ENCODE measurements at places on chromosomes 13 and 19.

DNA sequence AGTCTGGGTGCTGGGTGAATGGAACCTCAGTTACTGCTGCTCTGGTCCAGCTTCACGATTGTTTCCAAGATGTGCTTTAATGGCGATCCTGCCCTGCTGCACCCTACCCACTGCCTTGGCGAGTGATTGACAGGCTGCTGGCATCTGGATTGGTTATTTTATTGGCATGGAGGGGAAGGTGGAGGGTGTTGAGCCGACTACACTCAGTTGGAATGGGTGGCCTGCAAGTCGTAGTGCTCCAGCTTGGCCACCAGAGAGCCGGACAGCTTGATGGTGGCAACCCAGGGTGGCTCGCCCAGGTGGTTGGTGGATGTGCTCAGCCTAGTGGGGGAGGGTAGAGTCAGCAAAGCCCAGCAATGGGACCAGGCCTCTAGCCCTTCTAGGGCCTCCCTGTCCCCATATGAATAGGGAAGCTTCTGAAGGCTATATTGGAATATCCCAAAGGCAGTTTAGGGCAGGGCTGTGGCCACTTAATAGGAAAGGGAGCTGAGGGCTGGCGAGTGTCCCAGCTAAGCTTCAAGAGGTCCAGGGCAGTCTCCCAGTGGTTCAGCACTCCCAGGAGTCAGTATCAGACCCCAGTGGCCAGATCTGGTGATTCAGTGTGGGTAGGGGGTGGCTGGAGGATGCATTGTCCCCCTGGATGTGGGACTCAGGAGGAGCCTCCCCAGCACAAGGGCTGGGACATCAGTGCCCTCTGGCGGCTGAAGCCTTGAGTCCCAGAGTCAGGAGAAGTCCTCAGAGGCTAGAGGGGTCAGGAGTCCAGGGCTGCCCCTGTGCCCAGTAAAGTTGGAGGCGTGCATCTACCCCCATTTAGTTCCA, 3.4 kb downstream of the GGN start:
- no peak for DNase-seq

DNA sequence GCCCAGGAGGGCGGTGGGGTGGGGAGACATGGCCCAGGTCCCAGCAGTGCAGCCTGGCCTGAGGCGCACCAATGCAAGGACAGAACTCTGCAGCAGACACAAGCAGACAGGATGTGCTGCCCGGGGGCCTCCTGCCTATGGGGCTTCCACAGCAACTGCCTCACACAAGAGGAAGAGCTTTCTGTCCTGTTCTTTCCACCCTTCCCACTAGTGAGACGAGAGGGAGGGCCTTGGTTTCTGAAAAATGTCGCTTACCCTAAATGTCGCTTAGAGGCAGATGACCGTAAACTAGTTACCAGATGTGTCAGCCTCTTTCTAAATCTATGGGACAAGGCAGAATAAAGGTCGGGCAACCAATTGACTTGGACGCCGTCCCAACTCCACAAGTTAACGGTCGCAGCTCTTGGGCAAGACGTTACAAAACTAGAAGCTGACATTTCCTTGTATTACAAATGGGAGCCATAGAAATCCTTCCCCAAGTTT, at the start of gene LAIR1:
Gene LAIR1, minus strand, starts transcription at position 157 of the 483 bp plus-strand sequence. Its CDS starts 127 bp downstream, at position 30.
- DNase-seq: no peak

DNA sequence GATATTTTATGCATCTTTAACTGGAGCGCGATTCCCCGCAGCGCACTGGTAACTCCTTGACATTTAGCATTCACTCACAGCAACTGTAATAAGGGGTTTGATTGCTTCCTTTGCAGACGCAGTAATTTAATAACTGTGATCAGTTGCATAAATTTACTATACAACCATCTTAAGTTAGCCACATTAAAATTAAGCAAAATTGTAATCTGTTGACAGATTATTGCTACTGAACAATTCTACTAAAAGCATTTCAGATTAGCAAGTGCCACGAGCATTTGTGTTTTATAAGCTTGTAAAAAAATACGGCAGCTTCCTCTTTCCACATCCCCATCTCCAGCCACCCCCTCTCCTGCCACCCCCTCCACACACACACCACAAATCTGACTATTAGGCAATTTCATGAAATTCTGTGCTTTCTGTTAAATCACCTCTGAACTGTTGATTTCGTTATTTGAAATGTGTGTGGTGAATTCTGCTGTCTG, 44.4 kb downstream of the TSHZ3 start:
- no peak for DNase-seq

DNA sequence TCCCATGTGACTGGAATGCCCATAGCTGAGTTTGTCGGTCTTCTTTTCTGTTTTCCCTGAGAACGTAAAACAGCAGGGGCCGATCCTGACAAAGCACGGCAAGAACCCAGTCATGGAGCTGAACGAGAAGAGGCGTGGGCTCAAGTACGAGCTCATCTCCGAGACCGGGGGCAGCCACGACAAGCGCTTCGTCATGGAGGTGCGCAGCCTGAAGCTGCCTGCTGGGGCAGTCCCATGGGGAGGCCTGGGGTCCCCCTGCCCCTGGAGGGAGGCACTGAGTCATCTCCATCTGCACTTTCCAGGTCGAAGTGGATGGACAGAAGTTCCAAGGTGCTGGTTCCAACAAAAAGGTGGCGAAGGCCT, 18.2 kb upstream of the QTRT1 start:
- no peak for DNase-seq

DNA sequence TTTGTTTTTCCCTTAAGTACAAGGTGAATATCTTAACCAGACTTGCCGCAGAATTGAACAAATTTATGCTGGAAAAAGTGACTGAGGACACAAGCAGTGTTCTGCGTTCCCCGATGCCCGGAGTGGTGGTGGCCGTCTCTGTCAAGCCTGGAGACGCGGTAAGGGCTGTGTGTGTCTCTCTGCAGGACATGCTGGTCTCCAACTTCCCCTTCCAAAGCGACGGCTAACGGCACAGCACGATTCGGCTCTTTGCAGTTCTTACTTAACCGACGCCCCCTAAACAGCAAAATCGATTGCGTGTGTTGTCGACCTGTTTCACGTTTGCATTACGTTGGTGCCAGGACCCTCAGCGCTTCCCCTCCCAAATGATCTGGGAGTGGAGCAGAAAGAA, 73.2 kb downstream of the GGACT start:
- DNase-seq: no peak

- DNase-seq: no peak
Observed at GRCh38 chr13:113126265-113127150, 3.9 kb downstream of the F10 start.

- no peak for DNase-seq
Observed at GRCh38 chr13:50168786-50169185, 153.5 kb downstream of the KCNRG start.

DNA sequence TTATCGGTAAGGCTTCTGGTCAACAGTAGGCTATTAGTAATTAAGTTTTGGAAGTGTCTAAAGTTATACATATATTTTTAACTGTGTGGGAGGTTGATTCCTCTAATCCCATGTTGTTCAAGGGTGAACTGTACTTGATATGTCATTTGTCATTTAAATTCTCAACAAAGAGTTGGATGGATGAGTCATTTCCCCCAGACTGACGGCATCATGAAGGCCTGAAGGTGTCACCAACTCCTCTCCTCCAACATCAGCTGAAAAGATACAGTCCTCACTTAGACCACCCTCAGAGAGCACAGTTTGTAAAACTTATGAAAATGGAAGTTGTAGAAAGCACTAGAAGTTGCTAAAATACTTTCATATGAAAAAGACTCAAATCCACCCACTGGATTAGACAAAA, 48.8 kb downstream of the DCLK1 start:
- no peak for DNase-seq

DNA sequence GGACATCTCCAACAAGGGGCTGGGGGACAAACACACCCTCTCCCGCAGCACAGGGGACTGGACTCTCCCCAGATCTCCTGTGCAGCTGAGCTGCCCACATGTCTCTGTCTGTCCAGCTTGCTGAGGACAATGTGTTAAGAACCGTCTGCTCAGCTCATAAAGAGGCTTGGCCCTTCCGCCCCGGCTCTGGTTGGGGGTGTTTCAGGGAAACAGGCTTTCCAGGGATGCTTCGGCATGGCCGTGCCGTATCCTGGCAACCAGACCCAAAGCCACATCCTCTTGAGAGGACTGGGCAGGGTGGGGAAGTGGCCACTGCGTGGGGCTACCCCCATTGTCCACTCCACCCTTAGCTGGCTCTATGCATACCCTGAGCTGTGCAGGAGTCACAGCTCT, 41.1 kb upstream of the CHST8 start:
- DNase-seq: no peak

DNA sequence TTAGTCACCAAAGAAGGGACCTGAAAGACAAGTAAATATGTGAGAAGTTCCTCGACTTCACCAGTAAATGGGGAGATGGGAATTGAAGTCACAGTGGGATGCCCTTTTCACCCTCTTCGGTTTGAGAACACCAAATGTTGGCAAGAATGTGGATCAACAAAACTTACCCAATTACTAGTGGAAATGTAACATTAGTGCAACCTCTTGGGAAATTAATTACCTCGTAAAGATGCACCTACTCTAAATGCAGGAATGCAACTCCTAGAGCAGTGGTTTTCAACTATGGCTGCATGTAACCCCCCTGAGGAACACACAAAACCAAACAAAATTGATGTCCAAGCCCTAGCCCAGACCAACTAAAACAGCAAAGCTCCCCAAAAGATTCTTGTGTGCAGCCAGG, 78.1 kb downstream of the LNX2 start:
- no peak for DNase-seq

DNA sequence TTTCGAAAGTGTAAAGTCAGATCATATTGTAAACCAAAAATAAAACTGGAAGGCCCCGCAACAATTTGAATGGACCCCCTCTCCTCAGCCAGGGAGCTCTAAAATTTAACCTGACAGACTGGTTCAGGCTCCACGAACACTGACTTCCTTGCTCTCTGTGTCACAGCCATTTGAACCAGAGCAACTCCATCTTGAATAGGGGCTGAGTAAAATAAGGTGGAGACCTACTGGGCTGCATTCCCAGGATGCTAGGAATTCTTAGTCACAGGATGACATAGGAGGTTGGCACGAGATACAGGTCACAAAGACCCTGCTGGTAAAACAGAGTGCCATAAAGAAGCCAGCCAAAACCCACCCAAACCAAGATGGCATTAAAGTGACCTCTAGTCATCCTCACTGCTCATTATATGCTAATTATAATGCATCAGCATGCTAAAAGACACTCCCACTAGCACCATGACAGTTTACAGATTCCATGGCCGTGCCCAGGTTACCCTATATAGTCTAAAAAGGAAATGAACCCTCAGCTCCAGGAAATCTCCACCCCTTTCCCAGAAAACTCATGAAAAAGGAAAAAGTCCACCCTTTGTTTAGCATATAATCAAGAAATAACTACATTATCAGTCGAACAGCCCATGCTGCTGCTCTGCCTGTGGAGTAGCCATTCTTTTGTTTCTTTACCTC, 43.1 kb downstream of the RFXAP start:
- DNase-seq: no peak

DNA sequence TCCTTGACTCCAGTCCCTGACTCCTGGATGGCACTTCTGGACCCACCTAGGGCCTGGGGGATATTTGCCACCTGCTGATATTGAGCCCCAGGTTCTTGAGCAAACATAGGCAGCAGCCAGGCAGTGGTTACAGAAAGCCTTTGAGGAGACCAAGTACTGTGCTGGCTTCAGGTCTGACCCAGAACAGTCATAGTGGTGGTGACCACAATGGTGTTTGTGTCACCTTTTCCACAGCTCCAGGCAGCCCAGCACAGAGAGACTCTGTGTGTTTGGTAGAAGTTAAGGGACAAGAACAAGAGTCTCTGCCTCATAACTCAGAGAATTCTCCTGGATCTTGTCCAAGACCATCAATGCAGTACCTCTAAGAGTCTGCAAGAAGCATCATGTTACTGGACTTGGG, 14.6 kb upstream of the CLC start:
- DNase-seq: no peak

- DNase-seq: no peak
Observed at GRCh38 chr13:95235974-95236373, 65.3 kb downstream of the ABCC4 start.

GRCh38 chr13:44271031-44271455, 102.6 kb upstream of the SERP2 start:
- DNase-seq: no peak

DNA sequence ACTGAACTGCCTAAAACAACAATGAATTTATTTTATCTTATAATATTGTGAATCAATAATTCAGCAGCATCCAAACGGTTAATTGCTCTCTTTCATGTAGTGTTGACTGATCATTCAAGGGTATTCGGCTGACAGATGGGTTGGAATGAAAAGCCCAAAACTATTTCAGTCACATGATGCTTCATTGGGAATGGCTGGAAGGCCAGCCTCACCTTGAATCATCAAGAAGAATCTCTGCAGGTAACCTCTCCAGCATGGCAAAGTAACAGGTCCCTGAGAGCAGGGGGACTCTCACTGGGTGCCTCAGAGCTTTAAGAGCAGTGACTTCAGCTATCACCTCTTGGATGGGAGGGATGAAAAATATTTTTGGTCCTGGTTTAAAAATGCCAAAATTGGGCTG, 1395.7 kb downstream of the OLFM4 start:
- no peak for DNase-seq

- DNase-seq: no peak
Observed at GRCh38 chr13:113837560-113838355, 26.1 kb downstream of the GAS6 start.

Data from stimulated activated CD4-positive, alpha-beta T cell treated with anti-CD3 and anti-CD28 coated beads, Interleukin-1b, Interleukin-23, amount 100 ng/mL, for 1 hour (primary cell).